ENCODE measurements at places on chromosomes 3 and 15. TPM values are rescaled to one million over a fixed set of nuclear protein-coding genes. Genes with fewer than 3 reads are reported as not detected.

Gene CCR4
- not detected for polyA plus RNA-seq

Gene CHST2
- polyA plus RNA-seq, result 5.0 TPM

Gene SLC2A2
- polyA plus RNA-seq, result not detected

Gene SLC33A1
- polyA plus RNA-seq, result 16.1 TPM

Gene SLITRK3
- polyA plus RNA-seq, result 1.2 TPM

Gene SAXO2
- 4.0 TPM for polyA plus RNA-seq

Gene GOLGA8Q
- polyA plus RNA-seq, result not detected

Gene IL17RD
- polyA plus RNA-seq, result 14.8 TPM

Gene CFAP91
- 12.5 TPM for polyA plus RNA-seq

Gene RBP2
- polyA plus RNA-seq, result not detected

Gene GOLGA8S
- not detected for polyA plus RNA-seq

Gene FOXB1
- not detected for polyA plus RNA-seq

Gene OR5K1
- polyA plus RNA-seq, result not detected

Gene ACAA1
- polyA plus RNA-seq, result 66.2 TPM

Gene FAH
- polyA plus RNA-seq, result 3.1 TPM

Gene STX19
- not detected for polyA plus RNA-seq

Gene CPNE9
- 0.32 TPM for polyA plus RNA-seq

Gene ZBTB47
- polyA plus RNA-seq, result 4.8 TPM

Gene SLC12A8
- 4.6 TPM for polyA plus RNA-seq

Gene GABRR3
- polyA plus RNA-seq, result not detected

Gene TNFAIP8L3
- not detected for polyA plus RNA-seq

Gene POLQ
- 0.10 TPM for polyA plus RNA-seq

Gene GP9
- polyA plus RNA-seq, result not detected

Gene CNTN3
- polyA plus RNA-seq, result 24.0 TPM

Gene TLNRD1
- 8.2 TPM for polyA plus RNA-seq

Gene RGMA
- polyA plus RNA-seq, result 16.6 TPM

Gene SLC22A13
- 0.16 TPM for polyA plus RNA-seq

Gene LIPH
- 0.05 TPM for polyA plus RNA-seq

Gene CCR2
- polyA plus RNA-seq, result not detected

Gene LOXL1
- polyA plus RNA-seq, result 1.9 TPM

Gene CCR3
- polyA plus RNA-seq, result not detected

Gene SERINC4
- polyA plus RNA-seq, result 0.38 TPM

Gene OR5K3
- not detected for polyA plus RNA-seq

Gene B3GNT5
- polyA plus RNA-seq, result 6.1 TPM

Gene EPHA3
- polyA plus RNA-seq, result 33.0 TPM

Gene LIPC
- polyA plus RNA-seq, result not detected

Gene DISP2
- polyA plus RNA-seq, result 26.0 TPM

All from neural cell (in vitro differentiated cells).